ENCODE measurements at places on chromosomes 7 and 10.

DNA sequence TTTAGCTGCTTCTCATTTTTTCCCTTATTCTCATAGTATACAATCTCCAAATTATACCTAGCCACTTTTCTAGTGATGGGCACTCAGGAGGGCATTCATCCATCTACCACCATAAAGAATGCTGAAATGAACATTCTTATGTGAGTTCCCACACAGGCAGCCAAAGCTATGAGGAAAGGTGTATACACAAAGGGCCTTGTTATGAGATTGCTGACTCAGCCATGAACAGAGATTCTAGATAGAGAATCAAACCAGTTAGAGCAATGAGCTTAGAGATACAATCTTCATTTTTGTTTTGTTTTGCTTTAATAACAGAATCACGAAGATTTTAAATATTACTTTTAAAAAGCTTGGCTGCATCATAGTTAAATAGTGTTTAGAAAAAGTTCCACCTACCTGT, 54.8 kb upstream of the TNKS2 start:
- DNase-seq = no peak

GRCh38 chr7:121061677-121062582, 73.4 kb downstream of the CPED1 start:
- DNase-seq = no peak

DNA sequence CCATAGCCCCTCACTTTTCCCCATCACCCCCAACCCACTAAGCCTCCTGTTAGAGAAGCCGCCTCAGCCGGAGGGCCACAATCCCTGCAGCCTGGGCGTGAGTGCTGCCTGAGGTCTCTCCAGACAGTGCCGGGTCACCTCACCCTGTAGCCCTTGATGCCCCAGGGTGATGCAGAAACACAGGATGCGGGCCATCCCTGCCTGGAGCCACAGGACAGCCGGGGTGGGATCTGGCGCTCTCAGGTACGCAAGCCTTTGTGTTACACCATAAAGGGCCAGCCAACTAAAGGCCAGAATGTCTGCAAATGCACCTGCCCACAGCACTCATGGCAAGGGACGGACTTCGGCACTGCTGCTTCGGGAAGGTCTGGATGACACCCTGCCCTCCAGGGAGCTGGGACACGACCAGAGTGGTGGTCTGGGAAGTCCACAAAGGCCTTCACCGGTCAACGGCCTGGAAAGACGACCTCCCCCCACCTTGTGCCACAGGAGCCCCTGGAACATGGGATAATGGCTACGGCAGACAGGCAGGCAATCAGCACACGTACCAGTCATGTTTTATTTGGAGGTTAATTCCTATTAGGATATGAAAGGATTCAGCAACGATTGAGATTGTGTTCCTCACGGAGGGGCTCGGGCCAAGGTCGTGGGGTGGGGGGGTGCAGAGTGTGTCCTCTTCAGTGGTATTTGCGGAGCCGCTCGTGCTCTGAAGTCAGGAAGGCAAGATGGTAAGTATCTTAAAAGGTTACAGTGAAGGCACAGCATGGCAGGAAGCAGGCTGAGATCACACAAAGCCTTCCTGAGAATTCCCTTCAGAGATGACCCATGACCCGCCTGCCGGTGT, 8.1 kb downstream of the ATP5MF start:
- no peak for DNase-seq

DNA sequence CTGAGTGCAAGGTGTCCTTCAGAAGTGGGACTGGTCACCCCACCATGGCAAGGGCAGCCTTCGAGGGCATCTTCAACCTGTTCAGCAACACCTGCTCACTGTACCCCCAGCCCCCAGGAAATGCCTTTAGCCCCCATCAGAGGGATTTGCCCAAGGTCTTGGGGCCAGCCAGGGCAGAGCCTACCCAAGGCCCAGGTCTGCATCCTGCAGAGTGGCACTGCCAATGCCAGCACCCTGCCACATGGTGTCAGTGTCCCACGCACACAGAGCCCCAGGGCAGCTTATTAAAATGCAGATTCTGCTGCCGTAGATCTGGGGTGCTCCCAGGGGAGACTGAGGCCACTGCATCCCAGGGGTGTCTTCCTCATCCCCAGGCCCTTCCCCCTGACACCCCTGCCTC, 106.2 kb upstream of the KCTD7 start:
- DNase-seq = no peak
